ENCODE measurements at places on chromosomes 2 and 18.

DNA sequence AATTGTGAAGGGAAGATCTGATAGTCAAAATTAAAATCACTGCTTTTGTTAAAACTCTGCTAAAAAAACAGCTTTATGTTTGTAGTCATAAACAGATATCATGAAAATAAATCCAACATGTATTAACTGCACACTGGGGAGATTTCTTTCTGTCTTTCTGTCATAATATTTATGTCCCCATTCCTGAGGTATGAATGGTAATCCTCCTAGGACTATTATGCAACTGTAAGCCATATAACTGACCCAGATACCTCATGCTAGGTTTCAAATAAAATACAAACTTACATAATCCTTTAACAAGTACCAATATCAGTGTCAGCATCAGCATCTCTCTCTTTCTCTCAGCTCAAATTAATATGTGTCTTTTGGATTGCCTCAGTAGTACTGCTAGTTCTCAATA, 18.2 kb downstream of the IFIH1 start:
- DNase-seq, result no peak

GRCh38 chr2:122927710-122928557, 1097.2 kb upstream of the CNTNAP5 start:
- DNase-seq, result no peak

GRCh38 chr2:61220768-61221167, 58.8 kb downstream of the C2orf74 start:
- no peak for DNase-seq

DNA sequence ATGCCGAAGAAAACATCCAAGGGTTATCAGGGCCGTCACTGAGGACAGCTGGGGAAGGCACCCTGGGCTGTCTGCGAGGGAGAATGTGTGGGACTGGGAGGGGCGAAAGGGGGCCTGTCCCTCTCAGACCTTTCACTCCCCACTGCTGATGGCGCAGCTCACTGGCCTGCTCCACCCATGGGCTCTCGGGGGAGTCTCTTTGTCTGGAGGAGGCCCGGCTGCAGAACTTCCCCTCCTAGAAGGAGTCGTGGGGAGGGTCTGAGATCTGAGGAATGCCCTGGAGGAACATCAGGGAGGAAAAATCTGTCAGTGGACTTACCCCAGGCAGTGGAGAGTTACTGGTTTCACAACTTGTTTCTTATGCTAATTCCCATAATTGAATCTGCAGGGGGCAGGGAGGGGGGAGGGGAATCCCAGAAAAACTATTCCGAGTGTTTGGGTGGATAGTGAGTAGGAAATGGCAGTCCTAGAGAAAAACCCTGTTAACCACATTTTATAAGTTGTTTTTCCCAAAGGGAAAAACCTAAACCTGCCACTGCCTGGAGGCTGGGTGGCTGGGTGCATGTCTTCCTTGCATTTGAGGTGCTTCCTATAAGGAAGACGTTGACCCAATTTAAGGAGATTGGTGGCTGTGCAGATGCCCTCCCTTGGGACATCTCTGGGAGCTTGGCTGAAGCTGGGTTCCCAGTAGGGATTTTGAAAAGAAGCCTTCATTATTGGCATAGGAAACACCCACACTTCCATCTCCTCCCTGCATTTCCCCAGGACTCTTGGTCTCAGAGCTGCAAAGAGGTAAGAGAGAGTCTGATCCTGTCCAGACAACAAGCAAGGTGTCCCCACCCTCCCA, 11.7 kb upstream of the SEMA4C start:
- DNase-seq, result no peak

- DNase-seq, result no peak
Measured at GRCh38 chr2:225052703-225053102, 10.4 kb upstream of the DOCK10 start.

DNA sequence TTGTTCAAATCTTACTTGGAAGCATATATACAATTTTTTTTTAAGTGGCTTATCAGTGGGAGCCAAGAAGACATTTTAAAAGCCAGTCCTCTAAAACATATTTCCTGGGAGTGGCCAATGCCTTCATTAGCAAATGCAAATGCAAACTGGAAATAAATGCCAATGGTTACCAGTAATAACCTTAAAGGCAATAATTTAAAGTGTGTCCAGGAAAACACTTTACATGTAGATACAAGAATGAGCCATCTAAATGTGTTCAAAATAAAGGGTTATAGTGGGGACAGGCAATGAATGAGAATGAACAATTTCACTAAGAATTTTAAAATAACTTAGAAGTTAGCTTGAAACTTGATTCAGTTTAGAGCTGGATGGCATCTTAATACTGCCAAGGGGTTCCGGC, 64.2 kb downstream of the FARSB start:
- no peak for DNase-seq

GRCh38 chr18:55321265-55322177, 266.5 kb downstream of the TCF4 start:
- peak; percentile 28 for DNase-seq

GRCh38 chr2:25044011-25044410, 2.1 kb downstream of the EFR3B start:
- no peak for DNase-seq
